Activated CD4-positive, alpha-beta T cell treated with anti-CD3 and anti-CD28 coated beads for 36 hours (primary cell): ENCODE measurements at places on chromosomes 4 and X.

DNA sequence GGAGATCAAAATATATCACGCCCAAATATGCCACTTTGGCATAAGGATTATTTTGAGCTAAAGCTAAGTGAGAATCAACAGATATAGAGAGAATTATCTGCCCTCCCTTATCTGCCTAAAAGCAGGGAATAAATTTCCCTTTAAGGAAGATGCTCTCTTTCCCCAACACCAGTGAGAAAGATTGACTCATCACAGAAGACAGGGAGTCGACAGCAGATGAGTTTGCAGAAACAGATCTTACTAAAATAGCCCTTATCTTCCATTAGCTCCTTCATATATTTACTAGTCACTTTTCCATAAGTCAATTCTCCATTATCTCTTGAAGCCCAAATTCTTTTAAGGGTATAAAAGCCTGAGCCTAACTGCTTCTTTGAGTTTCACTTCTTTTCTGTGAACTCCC, 156.6 kb downstream of the CAMK2D start:
- no peak for DNase-seq

GRCh38 chr4:162475246-162475645, 311.4 kb upstream of the FSTL5 start:
- no peak for DNase-seq

DNA sequence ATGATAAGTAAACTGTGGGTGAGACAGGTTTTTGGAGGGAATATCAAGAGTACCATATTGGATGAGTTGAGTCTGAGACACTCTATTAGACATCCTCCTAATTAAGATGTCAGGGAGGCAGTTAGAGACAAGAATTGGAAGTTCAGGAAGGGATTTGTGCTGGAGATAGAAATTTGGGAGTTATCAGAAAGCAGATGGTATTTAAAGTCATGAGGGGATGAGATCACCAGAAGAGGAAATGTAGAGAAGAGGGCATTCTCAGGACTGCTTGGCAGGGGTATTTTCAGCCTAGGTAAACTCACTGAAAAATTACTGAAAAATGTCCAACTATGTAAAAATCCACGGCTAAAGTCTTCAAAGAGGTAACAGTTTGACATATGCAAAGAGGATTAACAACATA, 161.6 kb upstream of the PGRMC2 start:
- DNase-seq, result no peak

DNA sequence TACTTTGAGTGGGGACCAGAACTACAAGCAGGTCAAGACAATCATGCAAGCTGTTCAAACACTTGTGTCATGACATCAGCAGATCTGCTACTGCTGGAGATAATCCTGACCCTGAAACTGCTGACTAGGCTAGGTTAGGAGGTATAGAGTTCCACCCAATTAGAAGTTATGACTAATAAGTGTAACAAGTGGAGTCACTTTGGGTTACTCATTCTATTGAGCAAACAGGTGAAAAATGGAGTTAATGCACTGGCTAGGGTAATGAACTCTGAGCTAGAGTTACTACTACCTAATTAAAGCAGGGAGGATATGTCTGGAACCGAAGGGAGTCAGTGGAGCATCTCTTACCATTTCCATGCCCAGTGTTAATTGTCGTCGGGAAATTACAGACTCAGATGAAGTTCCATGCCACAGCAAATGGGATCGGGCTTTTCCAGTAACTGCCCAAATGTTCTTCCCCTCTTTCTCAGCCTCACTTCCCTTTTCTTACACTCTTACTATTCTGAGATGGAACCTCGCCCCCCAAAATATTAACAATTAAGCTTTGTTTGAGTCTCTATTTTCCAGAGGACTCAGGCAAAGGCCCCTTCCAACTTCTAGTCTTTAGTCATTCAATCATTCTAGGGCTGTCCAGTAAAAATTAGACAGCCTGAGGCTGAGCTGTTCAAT, 19.8 kb upstream of the MANBA start:
- no peak for DNase-seq

- DNase-seq, result no peak
These were observed 272.2 kb upstream of the CASK start for GRCh38 chrX:42195506-42195905.
